ENCODE measurements at places on chromosomes 13 and 19.

DNA sequence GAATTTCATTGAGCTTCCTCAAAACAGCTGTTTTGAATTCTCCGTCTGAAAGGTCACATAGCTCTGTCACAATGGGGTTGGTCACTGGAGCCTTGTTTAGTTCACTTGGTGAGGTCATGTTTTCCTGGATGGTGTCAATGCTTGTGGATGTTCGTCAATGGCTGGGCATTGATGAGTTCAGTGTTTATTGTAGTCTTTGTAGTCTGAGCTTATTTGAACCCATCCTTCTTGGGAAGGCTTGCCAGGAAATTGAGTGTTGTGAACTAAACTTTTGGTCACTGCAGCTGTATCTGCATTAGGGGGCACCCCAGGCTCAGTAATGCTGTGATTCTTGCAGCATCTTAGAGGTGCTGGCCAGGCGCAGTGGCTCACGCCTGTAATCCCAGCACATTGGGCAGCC lies 22.0 kb downstream of the BLOC1S3 start:
- DNase-seq, result no peak

DNA sequence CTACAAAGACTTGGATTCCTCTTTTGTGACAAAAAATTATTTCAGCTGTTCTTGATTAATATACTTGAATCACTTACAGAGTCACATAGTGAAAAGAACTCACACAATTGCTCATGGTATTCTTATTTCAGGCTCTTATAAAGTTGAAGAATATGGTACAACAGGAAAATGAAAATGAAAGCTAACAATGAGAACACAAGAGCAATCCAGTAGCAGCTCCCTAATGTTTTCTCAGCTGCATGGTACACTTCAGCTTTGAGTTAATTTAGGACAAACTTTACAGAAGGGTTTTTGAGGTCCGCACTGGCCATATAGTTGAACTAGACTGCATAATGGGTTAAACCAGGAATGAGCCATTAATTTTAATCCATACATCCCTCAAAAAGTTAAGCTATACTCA lies 1261.8 kb downstream of the SLITRK5 start:
- DNase-seq, result no peak

GRCh38 chr13:77150651-77151050 lies 123.7 kb upstream of the FBXL3 start:
- DNase-seq, result no peak

DNA sequence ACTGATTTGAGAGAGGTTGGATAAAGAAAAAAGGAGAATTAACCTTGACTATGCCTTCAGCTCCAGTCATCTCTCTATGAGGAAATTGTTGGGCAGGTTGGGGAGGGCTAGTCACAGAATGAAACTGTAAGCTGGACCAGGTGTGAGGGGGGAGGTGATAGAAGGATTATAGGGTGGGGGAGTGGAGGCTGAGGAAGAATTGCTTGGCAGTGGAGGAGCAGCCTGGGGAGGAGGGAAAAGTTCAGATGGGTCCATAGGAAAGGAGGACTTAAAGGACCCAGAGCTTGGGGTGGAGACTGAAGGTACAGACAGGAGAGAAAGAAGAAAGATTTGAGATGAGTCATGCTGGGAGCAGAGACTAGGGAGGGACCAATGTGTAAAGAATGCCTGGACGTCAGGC lies 8.2 kb upstream of the ZNF431 start:
- no peak for DNase-seq

GRCh38 chr13:80444240-80445015 lies 103.5 kb upstream of the SPRY2 start:
- DNase-seq, result no peak

- DNase-seq, result peak; percentile 30
Observed at GRCh38 chr13:22915442-22916082, 265.2 kb upstream of the SGCG start.

GRCh38 chr19:33464733-33465115 lies 56.9 kb downstream of the PEPD start:
- DNase-seq, result no peak

- no peak for DNase-seq
Observed at GRCh38 chr13:102972191-102972590, 94.0 kb downstream of the SLC10A2 start.

- peak; percentile 92 for DNase-seq
Observed at GRCh38 chr19:18322759-18323460, at the start of gene LSM4. Gene LSM4, minus strand, starts transcription at chr19:18323076. Its CDS starts 56 bp downstream, at chr19:18323020.

DNA sequence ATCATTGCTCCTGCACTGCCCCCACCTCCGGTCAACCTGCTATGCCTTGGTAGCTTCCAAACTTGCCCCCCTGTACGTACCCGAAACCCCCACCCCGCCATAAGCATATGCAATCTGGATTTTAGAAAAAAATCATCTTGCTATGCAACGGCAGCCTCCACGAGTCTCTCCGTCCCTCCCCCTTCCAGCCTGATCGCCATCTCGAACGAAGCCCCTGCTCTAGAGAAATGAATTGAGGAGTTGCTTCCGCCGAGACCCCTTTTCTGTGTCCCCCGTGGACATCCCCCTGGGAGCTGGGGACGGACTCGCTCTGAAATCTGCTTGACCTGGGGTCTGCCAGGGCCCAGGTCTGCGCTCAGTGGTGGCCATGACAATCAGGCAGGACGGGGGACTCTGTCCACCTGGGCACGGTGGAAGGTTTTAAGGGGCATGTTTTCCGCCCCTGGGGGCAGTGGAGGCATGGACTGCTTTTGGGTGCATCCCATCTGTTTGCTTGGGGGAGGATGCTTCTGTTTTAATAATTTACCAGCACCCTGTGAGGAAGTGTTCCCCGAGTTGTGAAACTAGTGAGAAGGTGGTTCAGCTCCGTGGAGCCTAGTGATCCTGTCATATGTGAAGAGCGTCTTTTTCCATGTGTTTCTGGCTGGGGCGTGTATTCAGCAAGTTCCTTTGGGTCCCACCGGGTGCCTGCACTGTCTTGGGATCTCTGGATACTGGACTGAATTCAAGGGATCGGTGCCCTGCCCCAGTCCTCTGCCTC lies 1.0 kb downstream of the KDM4B start:
- DNase-seq, result no peak

DNA sequence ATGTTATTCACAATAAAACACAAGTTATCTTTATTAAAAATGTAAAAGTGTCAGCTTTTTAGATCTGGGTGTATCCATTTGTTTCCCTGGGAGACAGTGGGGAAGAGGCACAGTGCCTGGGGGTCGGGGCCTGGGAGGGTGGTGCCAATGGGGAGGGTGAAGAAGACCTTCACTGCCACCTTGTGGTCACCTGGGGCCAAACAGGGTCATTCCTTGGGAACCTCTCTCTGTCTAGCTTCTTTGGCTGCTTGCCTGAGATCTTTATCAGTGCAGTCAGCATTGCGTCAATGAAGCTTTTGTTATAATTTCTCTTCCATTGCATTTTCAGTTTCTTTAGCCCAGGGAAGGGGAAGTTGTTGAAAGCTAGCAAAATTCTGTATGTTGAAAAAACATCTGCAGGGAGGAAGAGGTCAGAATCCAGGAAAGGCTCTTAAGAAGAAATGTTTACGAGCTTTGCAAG lies 39.1 kb downstream of the PCDH8 start:
- peak; percentile 58 for DNase-seq

DNA sequence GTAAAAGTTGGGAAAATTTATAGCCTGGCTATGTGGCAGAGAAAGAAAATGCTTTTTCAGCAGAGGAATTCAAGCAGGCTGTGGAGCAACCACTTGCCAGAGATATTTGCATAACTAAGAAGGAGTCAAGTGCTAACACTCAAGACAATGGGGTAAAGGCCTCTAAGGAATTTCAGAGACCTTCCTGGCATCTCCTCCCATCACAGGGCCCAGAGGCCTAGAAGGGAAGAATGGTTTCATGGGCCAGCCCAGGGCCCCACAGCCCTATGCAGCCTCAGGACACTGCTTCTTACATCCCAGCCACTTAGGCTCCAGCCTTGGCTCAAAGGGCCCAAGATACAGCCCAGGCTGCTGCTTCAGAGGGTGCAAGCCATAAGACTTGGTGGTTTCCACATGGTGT lies 14.3 kb downstream of the SLC15A1 start:
- DNase-seq, result no peak

GRCh38 chr13:107376341-107377125 lies 808.6 kb upstream of the ARGLU1 start:
- no peak for DNase-seq

GRCh38 chr13:24066405-24067295 lies 93.9 kb upstream of the SPATA13 start:
- no peak for DNase-seq

DNA sequence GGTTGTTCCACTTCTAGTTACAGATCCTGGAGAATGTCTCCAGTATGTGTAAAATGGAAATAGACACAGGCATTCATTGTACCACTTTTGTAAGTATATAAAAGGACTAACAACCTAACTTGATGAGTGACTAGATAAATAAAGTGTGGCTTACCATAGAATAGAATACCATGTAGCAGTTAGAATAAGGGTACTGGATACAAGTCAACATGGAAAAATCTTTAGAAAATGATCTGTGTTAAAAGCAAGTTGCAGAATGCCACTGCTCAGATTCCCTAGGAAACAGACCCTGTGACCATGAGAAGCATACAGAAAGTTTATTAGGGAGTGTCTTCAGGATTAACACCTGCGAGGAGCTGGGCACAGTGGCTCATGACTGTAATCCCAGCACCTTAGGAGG lies 25.9 kb upstream of the RNASEH2B start:
- DNase-seq, result no peak

DNA sequence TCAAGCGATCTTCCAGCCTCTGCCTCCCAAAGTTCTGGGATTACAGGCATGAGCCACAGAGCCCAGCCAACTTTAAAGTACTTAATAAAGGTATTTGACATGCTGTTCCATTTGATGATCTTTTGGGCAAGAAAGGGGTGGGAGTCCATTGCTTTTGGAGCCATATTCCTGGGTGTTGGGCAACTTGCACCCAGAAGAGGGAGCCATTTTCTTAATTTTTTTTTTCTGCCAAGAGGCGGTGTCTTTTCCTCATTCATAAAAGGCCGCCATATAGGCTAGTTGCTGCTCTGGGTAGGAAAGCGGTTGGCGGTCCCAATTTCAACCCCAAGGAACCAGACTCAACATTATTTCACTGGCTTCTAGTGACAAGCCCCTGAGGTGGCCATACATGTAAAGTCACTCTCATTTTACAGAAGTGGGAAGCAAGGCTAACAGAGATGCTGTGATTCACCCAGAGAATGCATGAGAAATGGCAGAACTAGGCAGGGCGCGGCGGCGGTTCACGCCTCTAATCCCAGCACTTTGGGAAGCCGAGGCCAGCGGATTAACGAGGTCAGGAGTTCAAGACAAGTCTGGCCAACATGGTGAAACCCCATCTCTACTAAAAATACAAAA lies 139.6 kb downstream of the CACNA1A start:
- no peak for DNase-seq

GRCh38 chr19:10518444-10519361 lies 1.5 kb upstream of the S1PR5 start:
- no peak for DNase-seq

DNA sequence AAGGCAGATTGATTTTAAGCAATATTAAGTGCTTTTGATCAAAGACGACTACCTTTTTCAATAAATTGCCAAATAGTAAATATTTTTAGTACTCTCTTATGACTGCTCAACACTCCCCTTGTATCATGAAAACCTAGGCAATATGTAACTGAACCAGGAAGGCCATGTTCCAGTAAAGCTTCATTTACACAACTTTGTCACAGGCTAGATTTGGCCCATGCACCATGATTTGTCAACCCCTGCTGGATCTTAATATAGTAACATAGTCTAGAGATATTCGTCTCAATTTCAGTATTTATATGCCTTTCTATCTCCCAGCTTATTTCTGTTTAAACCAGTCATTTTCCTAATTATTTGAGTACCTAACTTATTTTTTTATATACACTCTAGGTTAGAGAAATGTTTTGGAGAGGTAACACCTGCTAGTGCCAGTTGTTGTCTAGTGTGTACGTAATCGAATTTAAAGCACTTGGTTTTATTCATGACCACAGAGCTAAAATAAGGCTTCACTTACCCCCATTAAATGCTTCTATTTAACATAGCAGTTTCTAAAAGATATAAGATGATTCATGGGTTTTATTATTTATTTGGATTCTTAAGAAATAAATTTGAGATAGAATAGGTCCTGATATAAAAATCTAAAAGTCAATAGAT lies 21.0 kb downstream of the TPP2 start:
- DNase-seq, result no peak

GRCh38 chr19:14985133-14985532 lies 5.5 kb upstream of the SLC1A6 start:
- DNase-seq, result no peak

DNA sequence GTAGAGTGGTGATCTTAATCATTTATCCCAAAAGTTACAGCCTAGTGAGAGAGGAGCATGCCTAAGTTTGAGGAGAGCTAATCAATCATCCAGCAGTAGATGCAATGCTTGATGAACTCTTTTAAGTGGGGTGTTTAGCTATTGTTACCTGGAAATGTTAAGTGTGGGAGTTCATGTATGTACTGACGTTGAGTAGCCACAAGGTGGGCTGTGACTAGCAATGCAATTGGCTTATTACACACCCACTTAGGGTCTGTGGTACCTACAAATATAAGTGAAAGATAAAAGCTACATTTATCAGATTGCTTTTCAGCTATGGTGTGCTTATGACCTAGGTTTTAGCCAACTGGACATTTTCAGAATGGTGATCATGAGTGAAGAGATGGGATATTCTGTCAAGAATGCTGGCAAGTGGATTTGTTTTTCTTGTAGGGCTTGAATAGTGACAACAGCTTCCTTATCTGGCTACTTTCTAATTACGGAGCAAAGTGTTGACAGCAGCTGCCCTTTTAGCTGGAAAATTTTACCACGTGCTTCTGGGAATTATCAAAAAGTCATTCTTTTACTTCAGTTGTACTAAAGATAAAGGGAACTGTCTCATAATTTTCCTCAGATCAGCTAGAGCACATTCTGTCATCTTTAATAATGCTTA lies 170.6 kb downstream of the POSTN start:
- DNase-seq, result no peak

GRCh38 chr19:45553464-45553863 lies 31.1 kb downstream of the OPA3 start:
- DNase-seq, result no peak

DNA sequence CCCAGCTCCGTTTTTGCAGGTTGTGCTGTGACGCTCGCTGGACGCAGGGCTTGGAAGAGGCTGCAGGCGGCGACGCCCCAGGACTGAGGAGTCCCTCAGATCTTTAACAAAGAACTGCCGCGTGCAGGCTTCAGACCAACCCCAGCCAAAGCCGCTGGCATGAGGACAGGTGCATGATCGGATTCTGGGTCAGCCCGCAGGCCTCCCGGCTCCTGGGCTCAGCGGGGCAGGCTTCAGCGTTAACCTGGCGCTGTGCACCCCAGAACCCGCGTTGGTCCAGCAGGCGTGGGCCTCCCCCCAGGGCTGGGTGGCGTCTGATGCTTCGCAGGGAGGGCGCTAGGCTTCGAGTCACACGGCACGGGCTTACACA lies 920 bp upstream of the TIMM13 start:
- DNase-seq, result no peak

GRCh38 chr19:53158119-53158656 lies 665 bp downstream of the ZNF347 start:
- DNase-seq, result no peak

GRCh38 chr19:38346837-38347236 lies 11.2 kb downstream of the CATSPERG start:
- no peak for DNase-seq

DNA sequence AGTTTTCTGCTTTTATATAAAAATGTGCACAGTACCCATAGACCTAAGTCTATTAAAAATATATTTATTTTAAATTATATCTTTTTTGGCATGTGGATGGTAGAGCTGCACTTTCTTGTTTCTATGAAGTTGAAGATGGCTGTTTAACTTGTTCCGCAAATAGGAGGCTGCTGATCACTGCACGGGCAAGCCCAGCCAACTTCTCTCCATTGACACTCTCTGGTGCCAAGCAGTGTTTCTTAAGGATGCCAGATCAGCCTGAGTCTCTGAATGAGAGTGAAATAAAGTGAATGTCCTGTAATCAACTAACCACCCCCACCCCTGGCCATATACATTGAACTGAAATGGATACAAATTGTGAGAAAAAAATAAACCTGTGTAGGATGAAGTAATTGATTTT lies 202.9 kb upstream of the KLHL1 start:
- no peak for DNase-seq
